ENCODE measurements at places on chromosomes 1 and 21.

GRCh38 chr1:94236630-94237290 is 624 bp downstream of the ARHGAP29 start:
- no peak for DNase-seq

GRCh38 chr1:235925016-235925415 is 58.3 kb upstream of the LYST start:
- no peak for DNase-seq

DNA sequence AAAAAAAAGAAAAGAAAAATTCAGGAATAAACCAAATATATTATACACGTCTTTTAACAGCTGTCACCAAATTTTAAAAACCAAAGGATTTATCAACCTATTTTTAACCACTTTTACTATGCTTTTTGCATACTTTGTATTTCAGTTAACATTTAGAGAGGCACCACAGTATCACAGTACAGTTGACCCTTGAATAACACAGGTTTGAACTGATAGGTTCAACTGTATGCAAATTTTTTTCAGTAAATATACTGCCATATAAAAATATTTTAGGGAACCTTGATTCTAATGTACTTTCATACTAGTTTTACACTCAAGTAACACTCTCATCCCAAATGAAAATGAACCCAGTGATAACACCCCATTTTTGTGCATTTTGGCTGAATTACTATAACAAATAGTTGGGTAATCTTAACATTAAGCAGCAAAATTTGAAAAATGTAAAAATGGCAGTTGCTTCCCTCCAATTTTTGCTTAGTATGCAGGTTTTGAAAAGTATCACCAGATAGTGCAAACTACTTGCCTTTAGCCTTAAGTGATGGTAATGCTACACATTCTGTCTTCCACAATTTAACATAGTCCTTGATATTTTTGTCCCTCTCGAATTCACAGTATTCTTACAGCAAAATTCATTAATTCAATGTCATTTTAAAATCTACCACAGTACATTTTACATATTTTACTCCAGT is 10.8 kb upstream of the ADCY10 start:
- no peak for DNase-seq

DNA sequence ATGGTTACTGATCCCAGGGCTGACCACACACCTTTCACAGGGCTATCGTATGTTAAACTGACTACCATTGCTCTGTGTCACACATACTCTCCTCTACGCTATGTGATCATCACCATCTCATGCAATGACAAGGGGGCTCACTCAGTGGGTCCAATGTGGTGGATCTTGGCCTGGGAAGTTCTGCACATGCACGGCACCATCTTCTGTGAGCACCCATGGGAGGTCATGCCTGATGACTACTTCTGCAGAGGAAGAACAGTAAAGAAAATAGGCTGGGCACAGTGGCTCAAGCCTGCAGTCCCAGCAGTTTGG is 60.0 kb upstream of the FOXD3 start:
- no peak for DNase-seq

GRCh38 chr21:45523411-45524101 is 18.7 kb downstream of the SLC19A1 start:
- DNase-seq = no peak

GRCh38 chr1:22452481-22452957 is 868 bp downstream of the ZBTB40 start:
- no peak for DNase-seq

GRCh38 chr1:119731060-119731459 is 19.3 kb downstream of the PHGDH start:
- no peak for DNase-seq

DNA sequence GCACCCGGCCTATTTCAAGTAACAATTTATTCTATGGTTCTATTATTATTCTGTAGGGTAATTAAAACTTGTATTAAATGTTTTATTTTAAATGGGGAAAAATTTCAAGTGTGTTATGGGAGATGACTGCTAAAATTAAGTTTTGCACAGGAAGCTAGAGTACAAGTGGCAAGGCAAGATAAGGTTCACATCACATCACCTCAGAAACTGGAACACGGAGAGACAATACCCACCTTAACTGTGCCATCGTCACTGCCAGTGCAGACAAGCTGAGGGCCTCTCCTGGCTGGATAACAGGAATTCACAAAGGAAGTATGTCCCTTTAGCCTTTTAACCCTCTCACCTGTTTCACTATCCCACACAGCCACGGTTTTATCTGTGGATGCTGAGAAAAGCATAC is 7.6 kb downstream of the SNRNP40 start:
- no peak for DNase-seq

DNA sequence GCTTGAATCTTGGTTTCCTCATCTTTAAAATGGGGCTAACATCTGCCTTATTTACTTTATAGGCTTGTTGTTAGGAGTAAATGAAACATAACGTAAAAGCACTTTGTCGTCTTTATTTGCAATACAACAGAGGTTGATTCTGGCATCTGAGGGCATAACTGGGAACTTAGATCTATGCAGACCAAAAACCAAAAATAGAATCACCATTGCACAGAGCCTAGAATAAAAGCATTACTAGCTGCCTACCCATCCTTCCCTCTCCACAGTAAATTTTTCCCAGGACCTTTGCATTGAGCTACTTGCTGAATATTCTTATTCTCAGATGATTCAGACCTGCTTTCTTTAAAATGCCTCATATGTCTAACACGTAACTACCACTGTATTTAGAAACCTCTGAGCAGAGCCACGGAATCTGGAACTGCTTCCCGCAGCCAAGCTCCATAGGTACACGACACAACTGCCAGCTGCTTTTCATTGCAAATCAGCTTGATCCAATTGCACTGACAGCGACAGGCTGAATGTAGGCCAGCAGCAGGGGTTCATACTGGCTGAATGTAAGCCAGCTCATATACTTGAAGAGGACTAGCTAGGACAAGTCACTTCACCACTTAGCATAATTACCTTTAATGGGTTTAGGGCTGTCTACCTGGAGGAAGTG is 33.2 kb upstream of the SERBP1 start:
- no peak for DNase-seq
